ENCODE measurements at places on chromosomes 1 and 21.

GRCh38 chr1:228283476-228284147 is 75.8 kb downstream of the OBSCN start:
- DNase-seq = no peak

DNA sequence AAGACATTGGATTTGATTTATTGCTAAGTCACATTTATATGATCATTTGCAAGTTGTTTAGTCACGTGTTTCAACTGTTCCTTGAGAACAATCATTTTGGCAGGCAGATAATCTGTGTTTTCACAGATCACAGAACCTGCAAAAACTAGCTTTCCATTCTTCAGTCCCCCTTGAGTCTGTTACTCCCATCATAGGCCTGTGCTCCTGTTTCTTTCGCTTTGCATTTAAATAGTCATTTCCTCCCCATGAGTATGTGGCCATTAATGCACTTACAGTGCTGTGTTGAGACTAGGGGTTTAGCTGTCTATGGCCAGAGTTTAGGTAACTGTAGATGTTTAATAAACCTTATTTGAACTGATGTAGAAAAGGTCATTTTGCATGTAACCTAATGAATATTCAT is 214.5 kb downstream of the PATJ start:
- DNase-seq = no peak

GRCh38 chr1:77585610-77586314 is 96.7 kb downstream of the ZZZ3 start:
- DNase-seq = no peak

- peak; percentile 94 for DNase-seq
Observed at GRCh38 chr1:234659538-234659937, 49.6 kb upstream of the IRF2BP2 start.

GRCh38 chr1:118159569-118159968 is 25.5 kb downstream of the SPAG17 start:
- DNase-seq = no peak

DNA sequence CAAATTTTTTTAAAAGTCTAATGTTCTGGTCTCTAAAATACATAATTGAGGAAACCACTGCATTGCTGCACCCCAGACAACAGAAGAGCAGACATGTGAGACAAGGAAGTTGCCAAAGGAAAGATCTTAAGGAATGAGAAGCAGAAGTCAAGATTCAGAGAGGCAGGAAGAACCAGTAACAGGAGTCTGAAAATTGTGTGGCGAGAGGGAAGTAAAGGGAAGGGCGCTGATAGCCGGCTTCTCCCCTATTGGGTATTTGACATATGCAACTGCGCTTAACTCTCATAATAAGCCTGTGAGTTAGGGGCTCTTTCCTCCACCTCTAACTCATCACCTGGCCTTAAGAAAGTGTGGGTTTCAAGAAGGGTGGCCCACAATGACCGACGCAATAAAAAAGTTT is 21.9 kb upstream of the KIF14 start:
- DNase-seq = no peak

DNA sequence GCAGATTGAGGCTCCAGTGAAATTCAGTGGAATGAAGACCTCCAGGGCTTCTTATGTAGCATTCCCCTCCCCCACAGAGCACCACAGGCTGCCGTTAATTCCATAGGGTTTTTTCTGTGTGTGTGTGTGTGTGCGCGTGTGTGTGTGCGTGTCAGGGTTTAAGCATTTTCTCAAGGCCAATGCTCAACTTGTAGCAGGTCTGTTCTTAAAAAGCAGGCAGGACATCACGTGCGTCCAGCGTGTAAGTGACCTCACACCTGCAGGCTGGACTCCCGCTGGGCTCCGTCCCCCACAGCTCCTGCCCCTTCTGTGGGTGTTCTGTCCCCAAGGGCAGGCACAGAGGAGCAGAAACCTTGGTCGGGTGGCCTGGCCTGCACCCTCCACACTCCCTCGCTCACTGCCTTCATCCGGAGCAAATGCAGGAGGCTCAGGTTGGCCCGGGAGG is 5.3 kb downstream of the PRDM16 start:
- DNase-seq = no peak

- no peak for DNase-seq
Observed at GRCh38 chr1:225435957-225436392, 8.1 kb upstream of the LBR start.

- no peak for DNase-seq
Observed at GRCh38 chr1:156154317-156154749, 948 bp downstream of the SEMA4A start.

GRCh38 chr21:43906585-43907370 is 41.8 kb downstream of the AGPAT3 start:
- no peak for DNase-seq

DNA sequence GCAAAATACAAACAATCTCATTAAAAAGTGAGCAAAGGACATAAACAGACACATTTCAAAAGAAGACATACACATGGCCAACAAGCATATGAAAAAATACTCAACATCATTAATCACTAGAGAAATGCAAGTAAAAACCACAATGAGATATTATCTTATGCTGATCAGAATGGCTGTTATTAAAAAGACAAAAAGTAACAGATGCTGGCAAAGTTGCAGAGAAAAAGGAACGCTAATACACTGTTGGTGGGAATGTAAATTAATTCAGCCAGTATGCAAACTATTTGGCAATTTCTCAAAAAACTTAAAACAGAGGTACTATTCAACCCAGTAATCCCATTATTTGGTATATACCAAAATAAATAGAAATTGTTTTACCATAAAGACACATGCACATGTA is 32.2 kb upstream of the TNFSF18 start:
- DNase-seq = no peak

Measured in RKO (cell line).